ENCODE measurements at places on chromosomes 12 and 14.

- no peak within 1 kb of the TSS for H3K27ac ChIP-seq
- peaks cover 40% of the 10 kb centered on the region for H3K36me3 ChIP-seq
- DNase-seq, result peak; percentile 100
- H3K27me3 ChIP-seq, result no peaks in the 10 kb centered on the region
- no peak within 1 kb of the TSS for H3K4me3 ChIP-seq
Measured at GRCh38 chr12:55817345-55818139, at the start of the genes ORMDL2 and SARNP. ORMDL2 (plus strand) TSS chr12:55818041; CDS start chr12:55819000, 959 bp downstream. SARNP (minus strand) TSS chr12:55817724; CDS start chr12:55817701, 23 bp downstream.

- no peak for DNase-seq
- no peak overlapping the region for H3K27ac ChIP-seq
- H3K4me1 ChIP-seq, result peaks cover 15% of the 10 kb centered on the region
- peak overlapping the region; percentile 74 for H3K4me3 ChIP-seq
- H3K27me3 ChIP-seq, result peaks cover 81% of the 10 kb centered on the region
Measured at GRCh38 chr12:54018468-54018984, 9.7 kb upstream of the HOXC6 start.

DNA sequence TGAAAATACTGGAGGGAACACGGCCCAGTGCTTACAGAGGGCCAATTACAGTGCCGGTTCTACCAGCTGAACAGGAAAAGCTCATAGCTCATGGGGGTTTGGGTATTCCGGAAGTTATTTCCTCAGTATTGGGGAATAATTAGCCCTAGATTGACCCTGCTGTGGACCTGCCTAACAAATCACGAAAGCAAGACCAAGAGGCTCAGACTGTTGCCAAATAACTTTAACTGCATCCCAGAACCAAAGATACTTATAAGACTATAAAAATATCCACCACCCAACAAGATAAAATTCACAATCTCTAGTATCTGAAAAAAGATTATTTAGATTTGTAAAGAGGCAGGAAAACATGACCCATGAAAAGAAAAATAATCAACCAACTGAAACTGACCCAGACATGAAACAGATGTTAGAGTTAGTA, 8.0 kb upstream of the OR5AU1 start:
- H3K4me1 ChIP-seq, result no peaks in the 10 kb centered on the region
- no peak for DNase-seq
- H3K4me3 ChIP-seq, result no peak overlapping the region
- peaks cover 51% of the 10 kb centered on the region for H3K27me3 ChIP-seq

GRCh38 chr12:131947482-131948027, 2.2 kb upstream of the EP400 start:
- H3K36me3 ChIP-seq, result peaks cover 15% of the 10 kb centered on the region
- H3K27me3 ChIP-seq, result no peaks in the 10 kb centered on the region

DNA sequence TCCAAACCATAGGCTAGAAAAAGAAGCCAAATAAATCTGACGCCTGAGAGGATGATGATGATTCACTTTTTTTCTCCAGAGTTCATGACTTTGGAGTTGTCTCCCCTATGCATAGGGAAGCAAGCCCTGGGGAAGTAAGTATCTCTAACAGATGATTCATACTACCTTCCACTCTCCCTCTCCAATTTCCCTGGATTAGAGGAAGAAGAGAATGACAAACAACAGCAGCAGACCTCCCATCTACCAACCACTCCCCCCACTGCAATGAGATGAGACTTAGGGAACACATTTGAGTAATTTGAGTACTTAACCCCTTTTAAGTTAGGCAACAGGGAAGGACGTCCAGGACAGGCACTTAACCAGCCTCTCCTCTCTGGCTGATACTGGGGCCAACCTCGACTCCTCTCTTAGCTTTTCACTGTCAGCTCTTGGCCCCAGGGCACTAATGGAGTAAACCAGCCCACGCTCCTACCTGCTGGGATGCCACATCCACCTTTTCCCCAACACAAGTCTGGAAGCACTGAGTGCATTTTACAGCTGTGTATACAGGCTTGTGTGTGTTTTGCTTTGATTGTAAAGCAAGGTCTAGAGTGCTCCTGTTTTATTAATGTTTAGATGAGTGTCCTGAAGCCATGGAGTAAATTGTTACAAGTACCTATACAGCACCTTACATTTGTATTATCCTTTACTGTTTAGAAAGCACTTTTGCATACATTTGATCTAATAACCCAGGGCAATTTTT, 180.7 kb downstream of the PHLDA1 start:
- H3K4me3 ChIP-seq, result no peak overlapping the region
- DNase-seq, result no peak
- peaks cover 7% of the 10 kb centered on the region for H3K36me3 ChIP-seq
- peaks cover 10% of the 10 kb centered on the region for H3K4me1 ChIP-seq
- H3K27me3 ChIP-seq, result peaks cover 27% of the 10 kb centered on the region

DNA sequence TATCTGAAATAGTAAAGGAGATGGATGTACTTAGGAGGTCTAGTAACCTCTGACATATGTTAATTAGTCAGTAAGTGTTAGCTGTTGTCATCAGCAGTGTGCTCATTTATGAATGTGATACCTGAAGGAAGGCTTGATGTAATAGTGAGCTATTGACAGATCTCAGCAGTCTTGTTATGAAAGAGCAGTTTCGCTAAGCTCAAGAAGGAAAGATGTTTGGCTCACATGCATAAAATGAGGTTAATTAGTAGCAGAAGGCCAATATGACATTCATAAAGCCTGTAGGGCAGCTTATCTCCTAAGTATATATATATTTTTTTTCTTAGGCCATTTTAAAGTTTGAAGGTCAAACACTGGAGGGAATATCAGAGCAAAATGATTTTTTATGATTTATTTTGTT, 2.8 kb downstream of the FAM234B start:
- peaks cover 23% of the 10 kb centered on the region for H3K4me1 ChIP-seq
- peaks cover 4% of the 10 kb centered on the region for H3K36me3 ChIP-seq
- no peak overlapping the region for H3K4me3 ChIP-seq
- DNase-seq, result no peak

- no peaks in the 10 kb centered on the region for H3K36me3 ChIP-seq
- H3K4me1 ChIP-seq, result no peaks in the 10 kb centered on the region
- no peak overlapping the region for H3K4me3 ChIP-seq
Measured at GRCh38 chr12:124660851-124661250, 93.4 kb upstream of the NCOR2 start.

GRCh38 chr14:88016768-88017167, 11.8 kb downstream of the GPR65 start:
- no peak overlapping the region for H3K4me3 ChIP-seq
- DNase-seq, result no peak
- H3K4me1 ChIP-seq, result peaks cover 31% of the 10 kb centered on the region
- no peak overlapping the region for H3K27ac ChIP-seq

GRCh38 chr14:22200977-22201605, 387.9 kb downstream of the DAD1 start:
- H3K27me3 ChIP-seq, result no peaks in the 10 kb centered on the region
- no peaks in the 10 kb centered on the region for H3K36me3 ChIP-seq
- no peak overlapping the region for H3K4me3 ChIP-seq

- no peak for DNase-seq
- H3K36me3 ChIP-seq, result no peaks in the 10 kb centered on the region
- no peak overlapping the region for H3K4me3 ChIP-seq
Measured at GRCh38 chr14:22699801-22700564, 55.8 kb upstream of the OR6J1 start.

- no peaks in the 10 kb centered on the region for H3K4me1 ChIP-seq
- H3K27ac ChIP-seq, result no peak overlapping the region
- no peaks in the 10 kb centered on the region for H3K36me3 ChIP-seq
- H3K4me3 ChIP-seq, result no peak overlapping the region
- no peak for DNase-seq
- H3K27me3 ChIP-seq, result no peaks in the 10 kb centered on the region
Measured at GRCh38 chr12:128313931-128314330, 47.0 kb downstream of the TMEM132C start.

DNA sequence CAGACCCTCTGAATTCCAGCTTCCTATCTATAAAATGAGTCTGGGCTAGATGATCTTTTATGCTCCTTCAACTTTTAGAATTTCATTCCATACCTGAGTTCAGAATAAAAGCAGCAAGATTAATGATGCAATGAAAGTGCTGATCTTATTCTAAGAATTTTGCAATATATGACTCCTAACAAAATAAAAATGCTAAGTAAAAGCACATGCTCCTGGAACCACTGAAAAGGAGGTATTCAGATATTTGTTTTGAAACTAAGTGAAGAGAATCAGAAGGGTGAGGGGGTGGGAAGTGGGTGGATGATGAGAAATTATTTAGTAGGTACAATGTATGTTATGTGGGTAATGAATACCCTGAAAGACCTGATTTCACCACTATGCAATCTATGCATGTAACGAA, 216.6 kb downstream of the PTPRO start:
- peaks cover 3% of the 10 kb centered on the region for H3K4me1 ChIP-seq
- no peak for DNase-seq
- no peak overlapping the region for H3K4me3 ChIP-seq
- no peaks in the 10 kb centered on the region for H3K27me3 ChIP-seq

GRCh38 chr14:100474196-100474595, 113.0 kb downstream of the BEGAIN start:
- H3K27me3 ChIP-seq, result no peaks in the 10 kb centered on the region
- no peaks in the 10 kb centered on the region for H3K36me3 ChIP-seq
- peaks cover 12% of the 10 kb centered on the region for H3K4me1 ChIP-seq
- H3K27ac ChIP-seq, result no peak overlapping the region
- no peak overlapping the region for H3K4me3 ChIP-seq

DNA sequence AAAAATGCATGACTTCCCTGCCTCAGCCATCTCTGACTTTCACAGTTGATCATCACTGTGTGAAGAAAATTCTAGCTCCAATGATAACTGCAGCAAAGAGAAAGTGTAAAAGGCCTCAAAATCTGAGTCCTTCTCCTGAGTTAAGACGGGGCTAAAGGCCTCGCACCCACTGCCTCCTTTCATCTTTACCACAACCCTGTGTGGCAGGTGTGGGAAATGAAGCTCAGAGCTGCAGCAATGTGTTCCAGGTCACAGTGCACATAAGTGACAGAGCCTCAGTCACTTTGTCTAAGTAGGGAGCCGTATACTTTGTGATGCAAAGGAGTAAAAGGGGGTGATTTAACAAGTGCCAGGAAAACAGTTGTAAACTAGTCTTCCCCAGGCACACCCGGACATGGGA, 144.7 kb upstream of the TMCC3 start:
- H3K4me1 ChIP-seq, result no peaks in the 10 kb centered on the region
- no peaks in the 10 kb centered on the region for H3K36me3 ChIP-seq

- no peak overlapping the region for H3K4me3 ChIP-seq
- DNase-seq, result no peak
- no peaks in the 10 kb centered on the region for H3K27me3 ChIP-seq
- no peak overlapping the region for H3K27ac ChIP-seq
Measured at GRCh38 chr12:29673346-29673745, 110.4 kb downstream of the TMTC1 start.

DNA sequence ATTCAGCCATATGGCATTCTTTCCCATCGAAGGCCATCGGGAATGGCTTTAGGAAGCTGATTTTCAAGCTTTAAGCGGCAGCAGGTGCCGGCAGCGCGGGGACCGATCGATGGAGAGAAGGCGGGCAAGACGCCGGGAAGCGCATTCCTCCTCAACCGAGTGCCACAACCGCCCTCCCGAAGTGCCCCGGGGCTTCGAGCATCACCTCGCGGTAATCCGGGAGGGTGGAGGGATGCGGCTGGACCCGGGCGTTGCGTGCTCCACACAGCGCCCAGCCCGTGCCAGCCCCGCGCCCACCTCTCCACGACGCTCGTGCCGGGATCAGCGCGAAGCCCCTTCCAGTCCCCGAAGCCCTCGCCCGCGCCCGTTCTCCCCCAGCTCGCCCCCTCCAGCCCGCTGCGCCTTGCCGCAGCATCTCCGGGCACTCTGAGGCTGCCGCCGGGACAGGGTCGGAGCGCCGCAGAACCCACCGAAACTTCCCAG, 3.2 kb downstream of the USP44 start:
- H3K27ac ChIP-seq, result peak overlapping the region; percentile 76
- peak overlapping the region; percentile 81 for H3K4me3 ChIP-seq
- peaks cover 43% of the 10 kb centered on the region for H3K4me1 ChIP-seq
- H3K36me3 ChIP-seq, result peaks cover 11% of the 10 kb centered on the region
- H3K27me3 ChIP-seq, result peaks cover 30% of the 10 kb centered on the region

- no peak overlapping the region for H3K4me3 ChIP-seq
- no peak overlapping the region for H3K27ac ChIP-seq
- H3K36me3 ChIP-seq, result no peaks in the 10 kb centered on the region
- DNase-seq, result no peak
- no peaks in the 10 kb centered on the region for H3K4me1 ChIP-seq
Measured at GRCh38 chr14:103144085-103144484, 20.8 kb downstream of the TNFAIP2 start.

GRCh38 chr14:51600658-51601057, 51.1 kb upstream of the FRMD6 start:
- peaks cover 28% of the 10 kb centered on the region for H3K27me3 ChIP-seq
- no peak overlapping the region for H3K27ac ChIP-seq
- H3K4me3 ChIP-seq, result no peak overlapping the region
- DNase-seq, result no peak
- no peaks in the 10 kb centered on the region for H3K36me3 ChIP-seq
- H3K4me1 ChIP-seq, result peaks cover 4% of the 10 kb centered on the region

DNA sequence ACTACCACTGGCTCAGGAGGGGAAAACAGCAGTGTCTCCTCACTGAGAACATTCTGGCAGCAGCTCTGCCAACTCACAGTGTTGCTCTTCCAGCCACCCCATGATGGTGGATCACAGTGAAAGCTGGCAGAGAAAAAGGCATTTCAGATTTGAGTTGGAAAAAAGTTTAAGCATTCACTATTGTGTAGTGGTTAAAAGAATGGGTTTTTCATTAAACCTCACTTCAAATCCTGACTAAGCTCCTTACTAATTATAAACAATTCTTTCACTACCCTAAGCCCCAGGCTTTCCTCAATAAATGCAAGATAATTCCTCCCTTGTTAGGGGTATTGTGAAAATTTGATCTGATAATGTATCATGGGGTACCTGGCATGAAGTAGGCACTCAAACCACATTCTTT, 518.1 kb downstream of the SNAPC1 start:
- no peaks in the 10 kb centered on the region for H3K4me1 ChIP-seq
- H3K36me3 ChIP-seq, result no peaks in the 10 kb centered on the region
- no peak for DNase-seq
- no peak overlapping the region for H3K4me3 ChIP-seq
- no peaks in the 10 kb centered on the region for H3K27me3 ChIP-seq

GRCh38 chr12:484096-484495, 24.4 kb downstream of the B4GALNT3 start:
- no peaks in the 10 kb centered on the region for H3K36me3 ChIP-seq
- peaks cover 7% of the 10 kb centered on the region for H3K4me1 ChIP-seq
- DNase-seq, result no peak
- H3K27me3 ChIP-seq, result peaks cover 28% of the 10 kb centered on the region
- no peak overlapping the region for H3K4me3 ChIP-seq
- H3K27ac ChIP-seq, result no peak overlapping the region

DNA sequence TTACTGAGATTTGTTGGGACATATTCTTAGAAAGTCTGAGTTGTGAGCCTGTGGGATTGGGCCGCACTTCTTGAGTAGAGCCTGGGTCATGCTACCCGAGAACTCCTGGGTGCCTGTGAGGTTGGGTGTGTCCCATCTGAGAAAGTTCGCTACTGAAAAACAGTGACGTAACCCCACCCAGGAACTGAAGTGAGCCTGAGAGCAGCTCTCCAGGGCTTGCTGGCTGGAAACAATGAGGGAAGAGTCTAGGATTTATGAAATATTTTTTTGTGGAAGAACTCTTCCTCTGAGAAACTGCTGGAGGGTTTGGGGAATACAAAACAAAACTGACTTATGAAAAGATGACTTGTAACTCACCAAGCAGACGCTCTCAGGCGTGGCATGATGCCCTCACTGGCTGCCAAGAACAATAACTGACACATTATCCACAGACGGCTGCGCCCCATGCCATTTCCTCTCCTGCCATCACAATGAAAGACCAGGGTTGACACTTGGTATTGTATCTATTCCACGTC, 69.2 kb downstream of the RASSF3 start:
- peak overlapping the region; percentile 66 for H3K4me3 ChIP-seq
- peaks cover 21% of the 10 kb centered on the region for H3K36me3 ChIP-seq
- H3K27me3 ChIP-seq, result no peaks in the 10 kb centered on the region
- DNase-seq, result peak; percentile 78
- peak overlapping the region; percentile 97 for H3K27ac ChIP-seq

Measured in activated CD8-positive, alpha-beta memory T cell treated with anti-CD3 and anti-CD28 coated beads, Interleukin-2, amount 10 ng/mL, durations not matched to agents 7 days and 5 days (primary cell).